ENCODE measurements at places on chromosomes 7 and 10.

DNA sequence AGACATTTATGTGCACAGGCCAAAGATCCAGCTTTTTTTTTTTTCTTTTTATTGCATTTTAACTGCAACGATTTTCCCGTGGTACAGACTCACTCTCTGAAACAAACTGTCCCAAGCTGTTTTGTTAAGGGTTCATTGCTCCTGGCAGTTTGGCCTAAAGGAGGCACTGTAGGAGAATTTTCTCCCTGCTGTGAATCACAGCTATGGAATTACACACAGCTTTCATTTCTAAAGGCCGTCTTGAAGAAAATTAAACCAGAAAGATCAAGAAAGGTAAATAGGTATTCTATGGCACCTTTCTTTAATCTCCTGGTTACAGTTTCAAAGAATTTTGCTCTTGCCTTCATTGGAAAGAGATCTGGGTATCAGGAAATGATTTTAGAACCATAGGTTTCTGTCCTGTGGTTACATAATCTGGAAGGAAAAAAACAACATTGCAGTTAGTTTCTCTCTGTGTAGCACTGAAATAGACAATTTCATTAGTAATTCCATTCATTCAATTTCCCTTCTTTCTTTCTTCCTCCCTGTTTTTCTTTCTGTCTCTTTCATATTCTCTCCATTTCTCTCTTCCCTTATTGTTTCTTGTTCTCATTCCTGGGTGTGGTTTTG, 51.2 kb downstream of the PDK4 start:
- no peak for DNase-seq

GRCh38 chr10:116732573-116732972, 9.8 kb downstream of the HSPA12A start:
- DNase-seq: no peak

DNA sequence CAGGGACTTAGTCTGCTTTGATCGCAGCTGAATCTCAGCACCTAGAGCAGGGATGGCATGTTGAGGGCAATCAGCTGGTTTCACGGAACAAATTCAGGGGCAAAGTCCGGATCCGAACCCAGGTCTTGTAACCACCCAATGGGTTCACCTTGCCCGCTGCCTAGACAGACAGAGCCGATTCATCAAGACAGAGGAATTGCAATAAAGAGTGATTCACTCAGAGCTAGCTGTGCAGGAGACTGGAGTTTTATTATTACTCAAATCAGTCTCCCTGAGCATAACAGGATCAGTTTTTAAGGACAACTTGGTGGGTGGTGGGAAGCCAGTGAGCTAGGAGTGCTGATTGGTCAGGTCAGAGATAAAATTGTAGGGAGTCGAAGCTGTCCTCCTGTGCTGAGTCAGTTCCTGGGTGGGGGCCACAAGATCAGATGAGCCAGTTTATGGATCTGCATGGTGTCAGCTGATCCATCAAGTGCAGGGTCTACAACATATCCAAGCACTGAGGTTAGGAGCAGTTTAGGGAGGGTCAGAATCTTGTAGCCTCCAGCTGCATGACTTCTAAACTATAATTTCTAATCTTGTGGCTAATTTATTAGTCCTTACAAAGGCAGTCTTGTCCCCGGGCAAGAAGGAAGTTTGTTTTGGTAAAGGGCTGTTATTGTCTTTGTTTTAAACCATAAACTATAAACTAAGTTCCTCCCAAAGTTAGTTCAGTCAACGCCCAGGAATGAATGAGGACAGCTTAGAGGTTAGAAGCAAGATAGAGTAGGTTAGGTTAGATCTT, 43.5 kb upstream of the CHST3 start:
- no peak for DNase-seq

DNA sequence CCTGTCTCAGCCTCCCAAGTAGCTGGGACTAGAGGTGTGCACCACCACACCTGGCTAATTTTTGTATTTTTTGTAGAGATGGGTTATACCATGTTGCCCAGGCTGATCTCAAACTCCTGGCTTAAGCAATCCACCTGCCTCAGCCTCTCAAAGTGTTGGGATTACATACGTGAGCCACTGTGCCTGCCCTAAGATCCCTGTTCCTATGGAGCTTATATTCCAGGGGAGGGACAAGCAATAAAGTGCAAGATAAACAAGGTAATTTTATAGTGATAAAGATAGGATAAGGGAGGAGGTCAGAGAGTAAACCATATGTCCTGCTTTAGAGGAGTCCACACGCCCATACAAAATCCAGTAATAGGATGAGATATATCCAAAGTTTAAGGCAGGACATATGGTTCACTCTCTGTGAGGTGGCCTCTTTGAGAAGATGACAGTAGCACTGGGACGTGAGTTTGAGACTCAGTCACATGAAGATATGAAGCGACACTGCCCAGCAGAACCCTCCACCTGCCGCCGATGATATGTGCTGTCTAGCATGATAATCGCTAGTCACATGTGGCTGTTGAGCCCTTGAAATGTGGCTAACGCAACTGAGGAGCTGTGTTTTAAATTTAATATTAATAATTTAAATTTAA, 113.5 kb upstream of the PDCD4 start:
- DNase-seq: no peak

GRCh38 chr10:93175490-93175889, 101.8 kb downstream of the CYP26A1 start:
- no peak for DNase-seq

- DNase-seq: no peak
These were observed 78.3 kb downstream of the ELAPOR2 start for GRCh38 chr7:86981127-86981526.

- no peak for DNase-seq
These were observed 330.6 kb downstream of the GRID1 start for GRCh38 chr10:86035791-86036543.

- DNase-seq: no peak
These were observed 24.0 kb downstream of the KCNMA1 start for GRCh38 chr10:77613476-77614130.

DNA sequence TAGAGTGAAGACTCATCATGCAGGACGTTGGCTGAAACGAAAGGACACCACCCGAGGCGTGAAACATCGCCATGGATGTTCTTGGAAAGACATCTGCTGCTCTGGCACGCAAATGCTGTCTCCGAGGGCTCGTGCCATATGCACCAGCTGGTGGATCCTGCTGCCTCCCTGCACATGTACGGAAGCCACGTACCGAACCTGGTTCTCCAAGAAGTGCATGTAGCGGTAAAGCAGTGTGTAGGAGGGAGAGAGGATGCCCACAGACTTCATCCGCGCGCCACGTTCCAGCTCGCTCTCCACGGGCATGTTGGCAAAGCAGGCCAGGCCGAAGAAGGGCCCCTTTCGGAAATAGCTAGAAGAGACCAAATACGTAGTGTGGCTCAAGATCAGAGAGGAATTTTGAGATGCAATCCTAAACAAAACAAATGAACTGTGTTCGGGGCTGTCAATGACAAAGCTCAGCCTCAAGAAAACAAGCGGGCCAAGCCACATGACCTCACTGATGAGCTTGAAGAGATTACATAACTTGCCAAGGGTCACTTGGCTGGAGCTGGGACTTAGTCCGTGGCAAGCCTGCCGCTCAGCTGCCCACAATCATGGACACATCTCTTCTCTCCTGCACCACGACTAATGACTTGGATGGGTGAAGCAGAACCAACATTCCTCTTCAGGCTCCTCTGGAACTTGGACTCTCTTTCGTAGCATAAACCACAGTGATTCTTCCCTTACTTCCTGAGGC, 16.5 kb downstream of the DENND11 start:
- DNase-seq: no peak

- DNase-seq: no peak
These were observed 225.1 kb downstream of the TFEC start for GRCh38 chr7:115805458-115805857.

- peak; percentile 66 for DNase-seq
These were observed 10.0 kb upstream of the PCGF5 start for GRCh38 chr10:91210435-91210834.

DNA sequence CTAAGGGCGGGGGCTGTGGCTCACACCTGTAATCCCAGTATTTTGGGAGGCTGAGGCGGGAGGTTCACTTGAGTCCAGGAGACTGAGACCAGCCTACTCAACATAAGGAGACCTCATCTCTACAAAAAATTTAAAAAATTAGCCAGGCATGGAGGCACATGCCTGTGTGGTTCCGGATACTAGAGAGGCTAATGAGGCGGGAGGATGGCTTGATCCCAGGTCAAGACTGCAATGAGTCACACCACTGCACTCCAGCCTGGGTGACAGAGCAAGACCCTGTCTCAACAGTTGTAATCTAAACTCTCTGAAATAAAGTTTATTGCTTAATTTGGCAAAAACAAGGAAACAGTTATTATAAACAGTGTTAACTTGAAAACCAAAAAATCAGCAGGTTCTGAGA, 123.3 kb downstream of the USP6NL start:
- DNase-seq: no peak

GRCh38 chr7:38660427-38661099, 29.4 kb upstream of the AMPH start:
- DNase-seq: peak; percentile 25

GRCh38 chr10:103553743-103554487, 60.4 kb downstream of the NEURL1 start:
- no peak for DNase-seq

DNA sequence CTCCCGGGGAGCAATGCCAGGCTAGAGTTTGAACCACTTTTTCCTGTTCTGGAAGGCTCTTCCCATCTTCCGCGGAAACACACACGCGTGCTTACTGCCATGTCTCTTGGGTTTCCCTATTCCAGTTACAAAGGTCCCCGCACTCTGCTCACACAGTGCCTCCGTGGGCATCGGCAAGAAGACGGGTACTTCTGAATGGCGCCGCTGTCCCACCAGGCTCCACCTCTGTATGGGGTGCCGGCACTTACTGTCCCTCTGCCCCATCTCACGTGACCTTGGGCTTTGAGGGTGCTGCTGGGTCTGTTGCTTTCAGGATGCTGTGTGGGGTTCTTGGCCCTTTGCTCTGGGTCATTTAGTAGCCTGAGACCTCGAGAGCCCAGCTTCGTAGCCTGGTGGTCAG, 170.7 kb upstream of the SH2B2 start:
- DNase-seq: no peak

DNA sequence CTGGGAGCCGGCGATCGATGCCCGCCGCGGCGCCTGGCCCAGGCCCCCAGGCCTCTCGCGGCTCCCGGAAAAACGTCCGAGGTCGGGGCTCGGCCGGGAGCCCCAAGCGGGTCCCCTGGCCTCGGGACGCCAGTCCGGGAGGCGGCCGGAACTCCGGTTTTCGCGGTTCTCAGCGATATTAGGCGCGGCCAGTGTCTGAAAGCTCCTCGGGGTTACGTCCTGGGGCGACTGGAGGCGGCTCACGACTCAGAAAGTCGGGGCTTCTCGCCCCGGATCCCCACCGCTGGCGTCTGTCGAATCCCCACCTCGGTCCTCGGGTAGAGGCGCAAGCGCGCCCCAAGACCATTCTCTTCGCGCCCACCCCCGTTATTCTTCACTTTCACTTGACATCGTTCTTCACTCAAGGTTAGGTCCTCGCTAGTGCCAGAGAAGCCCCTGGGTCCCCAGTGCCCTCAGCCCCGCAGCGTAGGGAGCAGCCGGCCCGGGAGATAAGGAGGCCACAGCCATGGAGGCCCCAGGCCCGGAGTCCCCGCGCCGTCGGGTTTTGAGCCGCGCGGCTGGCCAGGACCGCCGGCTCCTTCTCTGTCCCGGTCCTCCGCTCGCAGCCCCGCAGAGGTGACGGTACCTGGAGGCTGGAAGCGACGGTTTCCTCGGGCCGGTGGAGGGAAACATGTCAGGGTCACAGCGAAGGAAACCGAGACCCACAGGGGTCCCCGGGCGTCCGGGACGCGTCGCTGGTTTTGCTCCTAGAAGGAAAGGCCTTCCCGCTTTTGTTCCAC, 35.2 kb upstream of the EBLN1 start:
- DNase-seq: peak; percentile 5

- no peak for DNase-seq
These were observed 87.6 kb downstream of the PIP4K2A start for GRCh38 chr10:22626784-22627183.

GRCh38 chr10:14412624-14413023, 81.9 kb upstream of the FRMD4A start:
- DNase-seq: no peak

DNA sequence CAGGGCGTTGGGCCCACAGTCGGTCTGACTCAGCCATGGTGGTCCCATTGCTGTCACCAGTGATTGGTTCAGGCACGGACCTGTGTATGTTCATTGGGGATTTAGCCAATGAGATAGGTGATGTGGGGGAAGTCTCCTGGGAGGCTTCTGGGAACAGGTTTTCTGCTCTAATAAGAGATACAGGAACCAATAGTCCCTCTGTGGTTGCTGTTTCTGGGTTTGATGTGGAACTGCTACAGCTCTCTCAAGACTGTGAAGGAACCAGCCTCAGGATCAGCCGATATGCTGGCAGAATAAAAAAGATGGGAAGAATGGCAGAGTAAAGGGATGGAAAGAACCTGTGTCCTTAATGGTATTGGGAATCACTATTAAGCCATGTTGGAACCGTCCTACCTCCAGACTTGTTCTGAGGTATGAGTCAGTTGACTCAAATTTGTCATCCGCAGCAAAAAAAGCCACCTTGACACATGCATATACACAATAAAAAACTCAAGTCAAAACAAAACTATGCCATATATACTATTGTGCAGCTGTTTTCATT, 70.6 kb downstream of the MCMBP start:
- no peak for DNase-seq

DNA sequence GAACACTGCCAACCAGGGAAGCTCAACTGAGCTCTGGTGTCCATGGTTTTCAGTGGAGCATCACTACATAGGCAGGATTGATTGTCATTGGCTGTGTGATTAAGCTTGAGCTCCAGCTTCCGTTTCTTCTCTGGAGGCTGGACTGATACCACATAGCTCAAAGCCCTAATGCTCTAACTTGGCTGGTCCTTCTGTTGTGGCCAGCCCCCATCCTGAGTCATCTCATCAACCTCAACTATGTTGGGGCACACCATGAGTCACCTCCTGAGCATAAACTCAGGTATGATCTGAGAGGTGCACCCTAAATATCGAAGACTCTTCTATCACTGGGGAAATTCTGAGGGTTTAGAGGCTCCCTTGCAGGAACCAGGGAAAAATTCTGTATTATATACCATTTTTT, 114.5 kb upstream of the INHBA start:
- DNase-seq: no peak
